ENCODE measurements at places on chromosomes 1 and 21. TPM values are rescaled to one million over a fixed set of nuclear protein-coding genes. Genes with fewer than 3 reads are reported as not detected.

Gene SH2D5
- polyA plus RNA-seq: not detected

Gene LRRC71
- polyA plus RNA-seq: not detected

Gene DNMT3L
- polyA plus RNA-seq: not detected

Gene RGS7
- polyA plus RNA-seq: 0.54 TPM

Gene C8A
- polyA plus RNA-seq: not detected

Gene DSTYK
- polyA plus RNA-seq: 6.1 TPM

Gene PAFAH2
- polyA plus RNA-seq: 8.6 TPM

Gene AUNIP
- polyA plus RNA-seq: not detected

Gene TSNAX
- polyA plus RNA-seq: 78.9 TPM

Gene ITLN2
- polyA plus RNA-seq: not detected

Gene NT5C1A
- polyA plus RNA-seq: not detected

Gene SPRR5
- not detected for polyA plus RNA-seq

Gene MAP10
- 1.3 TPM for polyA plus RNA-seq

Gene SMG5
- polyA plus RNA-seq: 27.2 TPM

All from IgD-negative memory B cell (primary cell).